ENCODE measurements at places on chromosomes 11 and 22.

GRCh38 chr11:118699506-118700220, 20.2 kb upstream of the TREH start:
- no peak for DNase-seq

- DNase-seq: no peak
Measured at GRCh38 chr22:42865536-42865935, 8.5 kb upstream of the ARFGAP3 start.

- DNase-seq: no peak
Measured at GRCh38 chr11:6326303-6326702, 6.0 kb upstream of the CAVIN3 start.

DNA sequence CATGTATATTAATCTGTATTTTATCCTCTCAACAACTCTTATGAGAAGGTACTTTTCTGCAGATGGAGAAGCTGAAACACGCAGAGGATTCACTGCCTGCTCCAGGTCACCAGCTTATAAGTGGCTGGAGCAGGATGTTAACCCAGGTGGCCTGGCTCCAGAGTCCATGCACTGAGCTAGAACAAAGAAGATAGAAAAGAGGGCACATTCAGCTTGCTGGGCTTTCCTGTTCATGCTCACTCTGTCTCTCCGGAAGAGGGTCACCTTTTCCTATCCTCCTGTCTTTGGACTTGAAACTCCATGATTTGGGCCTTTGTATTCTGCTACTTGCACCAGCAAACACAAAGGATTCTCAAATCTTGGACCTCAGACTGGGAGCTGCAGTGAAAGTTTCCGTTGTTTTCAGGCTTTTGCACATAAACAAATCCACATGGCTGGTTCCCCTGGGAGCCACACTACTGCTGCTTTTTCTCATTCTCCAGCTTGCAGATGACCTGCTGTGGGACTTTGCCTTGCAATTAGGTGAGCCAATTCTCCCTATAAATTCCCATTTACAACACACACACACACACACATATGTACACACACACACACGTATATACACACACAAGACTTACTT, 117.3 kb upstream of the GRK3 start:
- DNase-seq: no peak

DNA sequence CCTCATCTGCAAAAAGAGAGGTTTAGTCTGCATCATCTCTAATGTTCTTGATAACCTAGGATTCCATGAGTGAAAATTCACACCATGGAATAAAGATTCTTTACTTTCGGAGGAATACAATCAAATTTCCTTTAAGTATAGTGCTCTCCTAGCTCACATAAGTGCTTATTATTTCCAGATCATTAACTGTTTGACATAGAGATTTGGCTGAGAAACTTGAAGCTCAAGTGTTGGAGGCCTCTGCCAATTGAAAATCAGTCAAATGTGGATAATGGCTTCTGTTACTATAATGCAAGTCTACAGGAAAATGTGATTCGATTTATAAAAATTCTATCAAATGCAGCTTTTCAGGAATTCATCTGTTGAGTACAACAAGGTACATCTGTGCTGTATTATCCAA, 144.6 kb downstream of the KIF18A start:
- no peak for DNase-seq

DNA sequence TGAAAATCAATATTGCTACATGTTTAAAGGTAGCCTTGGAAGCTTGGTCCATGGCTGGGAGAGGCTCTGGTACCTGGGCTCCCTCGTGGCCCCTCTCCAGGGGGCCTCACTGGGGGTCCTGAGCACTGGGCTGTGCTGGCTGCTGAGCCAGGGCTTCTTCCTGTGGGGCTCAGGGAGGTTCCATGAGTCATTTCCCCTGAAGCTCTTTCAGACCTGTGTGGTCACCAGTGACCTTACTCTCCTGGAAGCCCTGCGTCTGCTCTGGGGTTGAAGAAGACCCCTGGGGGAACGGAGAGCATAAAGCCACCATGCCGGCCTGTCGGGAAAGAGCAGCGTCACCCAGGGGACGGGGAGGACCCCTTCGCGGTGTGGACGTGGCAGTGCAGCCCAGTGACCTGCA, 389.0 kb downstream of the TBC1D22A start:
- peak; percentile 45 for DNase-seq

- DNase-seq: no peak
Measured at GRCh38 chr11:30360741-30361140, 37.8 kb downstream of the ARL14EP start.

GRCh38 chr11:4560467-4560866, 15.5 kb downstream of the OR52M1 start:
- DNase-seq: no peak

Measured in fibroblast of pulmonary artery (primary cell).